ENCODE measurements at places on chromosomes 3 and 15. TPM values are rescaled to one million over a fixed set of nuclear protein-coding genes. Genes with fewer than 3 reads are reported as not detected.
A peak's percentile ranks its signal among the peaks of the same experiment; 100 is the strongest.

GRCh38 chr3:29240248-29240647 is 40.6 kb upstream of the RBMS3 start:
- no peak overlapping the region for H3K4me3 ChIP-seq
- no peaks in the 10 kb centered on the region for H3K36me3 ChIP-seq
- no peaks in the 10 kb centered on the region for H3K27me3 ChIP-seq

DNA sequence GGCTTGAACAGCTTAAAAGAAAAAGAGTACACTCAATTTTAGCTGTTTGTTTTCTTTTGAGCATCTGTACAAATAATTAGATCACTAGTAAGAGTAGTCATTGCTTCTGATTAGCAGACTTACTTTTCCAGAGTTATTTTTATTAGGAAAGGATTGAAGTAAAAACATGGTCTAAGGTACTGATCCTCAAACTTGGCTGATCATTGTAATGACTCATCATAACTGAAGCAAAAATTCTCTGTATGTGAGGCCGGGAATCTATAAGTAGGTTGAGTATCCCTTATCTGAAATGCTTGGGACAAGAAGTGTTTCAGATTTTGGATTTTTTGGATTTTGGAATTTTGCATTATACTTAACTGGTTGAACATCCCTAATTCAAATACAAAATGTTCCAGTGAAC is 12.4 kb downstream of the NMD3 start:
- no peak for DNase-seq
- H3K27ac ChIP-seq, result no peak overlapping the region
- H3K36me3 ChIP-seq, result peaks cover 25% of the 10 kb centered on the region

- peaks cover 99% of the 10 kb centered on the region for H3K27me3 ChIP-seq
- H3K4me1 ChIP-seq, result peaks cover 69% of the 10 kb centered on the region
- DNase-seq, result no peak
- no peaks in the 10 kb centered on the region for H3K36me3 ChIP-seq
- H3K27ac ChIP-seq, result no peak overlapping the region
- H3K4me3 ChIP-seq, result peak overlapping the region; percentile 40
Observed at GRCh38 chr3:147369231-147369630, 37.1 kb downstream of the ZIC4 start.

GRCh38 chr15:63440756-63441155 is 59.1 kb upstream of the CA12 start:
- no peak overlapping the region for H3K4me3 ChIP-seq
- no peak overlapping the region for H3K27ac ChIP-seq
- DNase-seq, result no peak
- H3K27me3 ChIP-seq, result no peaks in the 10 kb centered on the region

GRCh38 chr3:63089751-63090132 is 188.4 kb upstream of the SYNPR start:
- peaks cover 37% of the 10 kb centered on the region for H3K4me1 ChIP-seq
- H3K27me3 ChIP-seq, result no peaks in the 10 kb centered on the region
- no peaks in the 10 kb centered on the region for H3K36me3 ChIP-seq
- no peak for DNase-seq
- H3K4me3 ChIP-seq, result no peak overlapping the region

GRCh38 chr3:173583496-173583895 is 186.0 kb downstream of the NLGN1 start:
- peaks cover 29% of the 10 kb centered on the region for H3K4me1 ChIP-seq
- peaks cover 5% of the 10 kb centered on the region for H3K27me3 ChIP-seq
- no peak overlapping the region for H3K27ac ChIP-seq
- H3K36me3 ChIP-seq, result no peaks in the 10 kb centered on the region
- peak overlapping the region; percentile 8 for H3K4me3 ChIP-seq

DNA sequence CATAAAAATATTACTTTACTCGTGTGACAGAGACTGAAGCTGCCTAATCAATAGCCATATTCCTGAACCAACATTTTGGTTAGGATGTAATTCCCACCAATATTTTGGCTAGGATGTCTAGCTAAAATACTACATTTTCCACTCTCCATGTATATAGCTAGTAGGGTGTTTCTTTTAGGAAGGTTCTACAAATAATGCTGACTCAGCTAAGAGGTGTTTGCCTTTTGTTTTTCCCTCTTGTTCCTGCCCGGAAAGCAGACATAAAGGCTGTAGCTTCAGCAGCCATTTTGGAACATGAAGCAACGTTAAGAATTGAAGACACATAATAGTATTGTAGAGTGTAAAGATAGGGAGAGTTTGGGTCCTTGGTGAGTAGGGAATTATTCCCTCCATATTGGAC is 187.3 kb upstream of the PDZRN3 start:
- H3K27me3 ChIP-seq, result no peaks in the 10 kb centered on the region
- no peak overlapping the region for H3K27ac ChIP-seq
- no peaks in the 10 kb centered on the region for H3K36me3 ChIP-seq

DNA sequence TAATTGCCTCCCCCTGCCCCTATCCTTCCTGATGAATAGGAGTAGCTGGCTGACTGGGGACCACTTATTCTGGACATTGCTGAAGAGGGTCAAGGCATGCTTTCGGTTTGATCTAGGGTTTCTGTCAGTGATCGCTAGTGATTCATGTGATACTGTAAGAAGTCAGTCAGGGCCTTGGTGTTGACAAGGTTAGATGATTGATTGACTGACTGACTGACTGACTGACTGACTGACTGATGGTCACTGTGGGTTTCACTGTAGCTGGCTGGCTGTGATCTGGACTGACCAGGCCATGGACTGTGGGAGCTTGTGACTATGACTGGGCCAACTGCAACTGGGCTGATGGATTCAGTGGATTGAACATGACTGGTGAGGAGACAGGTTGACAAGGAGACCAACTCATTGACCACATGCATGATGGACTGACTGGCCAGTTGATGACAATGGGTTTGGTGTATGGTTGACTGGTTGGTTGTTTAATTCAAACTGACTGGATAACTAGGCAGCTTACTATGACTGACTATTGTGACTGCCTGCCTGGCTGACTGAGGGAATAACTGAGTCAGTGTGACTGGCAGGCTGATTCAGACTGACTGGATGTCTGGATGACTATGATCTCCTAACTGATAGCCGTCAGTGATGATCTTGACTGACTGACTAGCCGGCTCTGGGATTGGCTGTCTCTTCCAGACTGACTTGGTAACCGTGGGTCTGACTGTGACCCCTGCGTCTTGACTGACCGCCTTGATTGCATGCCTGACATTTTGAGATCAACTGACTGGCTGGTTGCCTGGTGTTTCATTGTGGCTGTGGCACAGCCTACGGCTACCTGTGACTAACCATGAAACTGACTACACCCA is 509.9 kb downstream of the SHQ1 start:
- H3K27ac ChIP-seq, result no peak overlapping the region
- H3K36me3 ChIP-seq, result no peaks in the 10 kb centered on the region
- H3K27me3 ChIP-seq, result no peaks in the 10 kb centered on the region

DNA sequence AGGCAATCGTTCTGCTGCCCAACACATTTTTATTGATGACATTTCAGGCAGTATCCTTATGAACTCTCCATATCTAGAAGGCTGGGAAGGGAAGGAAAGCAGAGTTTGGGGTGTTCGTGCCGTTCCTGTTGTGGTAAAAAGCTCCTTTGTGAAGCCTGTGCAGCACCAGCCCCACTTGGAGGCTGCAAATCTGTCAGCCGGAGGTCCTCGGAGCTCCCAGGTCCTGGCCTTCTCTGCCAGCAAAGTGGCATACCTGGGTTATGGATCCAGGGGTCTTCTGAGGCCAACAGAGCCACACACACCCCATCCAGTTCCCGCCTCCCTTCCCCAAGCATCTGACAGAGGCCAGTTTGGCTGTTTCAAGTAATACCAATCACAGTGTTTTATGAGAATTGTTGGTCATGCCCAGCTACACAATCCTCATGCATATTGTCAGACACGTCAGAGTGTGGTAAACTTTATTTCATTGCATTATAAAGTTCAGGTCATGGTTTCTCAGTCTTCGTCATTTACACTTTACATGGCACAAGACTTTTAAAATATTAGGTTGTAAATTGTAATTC is 15.9 kb upstream of the USP3 start:
- no peak overlapping the region for H3K4me3 ChIP-seq
- peaks cover 27% of the 10 kb centered on the region for H3K27me3 ChIP-seq
- peaks cover 15% of the 10 kb centered on the region for H3K4me1 ChIP-seq
- no peaks in the 10 kb centered on the region for H3K36me3 ChIP-seq

DNA sequence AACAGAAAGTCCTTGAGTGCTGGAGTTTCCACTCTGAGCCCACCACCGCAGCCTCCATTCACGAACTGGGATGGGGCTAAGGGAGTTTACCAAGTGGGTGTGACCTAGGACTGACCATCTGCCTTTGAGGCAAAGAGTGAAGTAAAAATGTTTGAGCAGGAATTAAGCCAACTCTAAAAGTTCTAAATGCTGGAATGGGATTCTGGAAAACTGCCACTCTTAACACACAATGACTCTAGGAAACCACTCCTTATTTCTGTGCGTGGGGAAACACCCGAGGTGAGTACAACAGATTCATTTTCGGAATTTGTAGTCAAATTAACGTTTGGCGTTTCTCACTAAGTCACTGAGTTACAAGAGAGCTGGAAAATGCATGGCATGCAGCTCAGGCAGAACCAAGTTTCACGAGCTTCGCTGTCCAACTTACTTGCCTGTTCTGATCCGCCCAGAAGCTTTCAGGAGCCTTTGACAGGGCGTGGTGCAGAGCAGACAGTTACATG is 31.6 kb downstream of the ISL2 start:
- no peak overlapping the region for H3K4me3 ChIP-seq
- H3K36me3 ChIP-seq, result no peaks in the 10 kb centered on the region
- no peak for DNase-seq

- H3K27ac ChIP-seq, result no peak overlapping the region
- peaks cover 68% of the 10 kb centered on the region for H3K27me3 ChIP-seq
- peaks cover 36% of the 10 kb centered on the region for H3K4me1 ChIP-seq
- H3K36me3 ChIP-seq, result no peaks in the 10 kb centered on the region
Observed at GRCh38 chr3:54120657-54121413, 1.5 kb upstream of the CACNA2D3 start.

GRCh38 chr3:120177151-120177550 is 82.9 kb upstream of the GSK3B start:
- no peak overlapping the region for H3K27ac ChIP-seq
- peaks cover 10% of the 10 kb centered on the region for H3K4me1 ChIP-seq
- H3K4me3 ChIP-seq, result no peak overlapping the region
- no peaks in the 10 kb centered on the region for H3K36me3 ChIP-seq
- peak; percentile 28 for DNase-seq

- H3K36me3 ChIP-seq, result no peaks in the 10 kb centered on the region
- peaks cover 19% of the 10 kb centered on the region for H3K4me1 ChIP-seq
- H3K27me3 ChIP-seq, result no peaks in the 10 kb centered on the region
- peak overlapping the region; percentile 42 for H3K4me3 ChIP-seq
- peak; percentile 76 for DNase-seq
- peak overlapping the region; percentile 89 for H3K27ac ChIP-seq
Observed at GRCh38 chr15:24848050-24848449, 106.7 kb upstream of the SNRPN start.

GRCh38 chr3:108042300-108042699 is 48.5 kb downstream of the CD47 start:
- no peak overlapping the region for H3K4me3 ChIP-seq
- peaks cover 11% of the 10 kb centered on the region for H3K4me1 ChIP-seq
- no peaks in the 10 kb centered on the region for H3K36me3 ChIP-seq
- H3K27ac ChIP-seq, result no peak overlapping the region
- H3K27me3 ChIP-seq, result no peaks in the 10 kb centered on the region

GRCh38 chr3:167228135-167228534 is 152.0 kb downstream of the ZBBX start:
- H3K27ac ChIP-seq, result no peak overlapping the region
- no peaks in the 10 kb centered on the region for H3K4me1 ChIP-seq
- H3K4me3 ChIP-seq, result no peak overlapping the region
- no peak for DNase-seq

- no peak overlapping the region for H3K4me3 ChIP-seq
- H3K4me1 ChIP-seq, result peaks cover 37% of the 10 kb centered on the region
- no peaks in the 10 kb centered on the region for H3K36me3 ChIP-seq
- DNase-seq, result no peak
- no peak overlapping the region for H3K27ac ChIP-seq
Observed at GRCh38 chr3:152309535-152310307, 41.0 kb downstream of the MBNL1 start.

DNA sequence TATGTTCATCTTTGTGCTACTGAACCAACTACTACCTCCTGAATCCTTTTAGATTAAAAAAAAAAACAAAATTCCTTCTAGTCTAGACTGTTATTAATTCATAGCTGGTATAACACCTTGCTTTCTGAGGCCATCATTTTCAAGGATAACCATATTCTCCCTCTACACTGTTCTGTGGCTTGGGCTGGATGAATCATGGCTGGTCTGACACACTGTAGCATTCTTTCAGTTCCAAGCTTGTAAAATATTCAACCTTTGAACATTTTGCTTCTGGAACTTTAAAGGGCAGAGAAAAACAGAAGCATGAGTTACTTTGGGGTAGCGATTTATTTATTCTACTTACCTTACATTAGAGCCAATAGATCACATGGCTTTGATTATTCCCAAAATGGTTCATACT is 7.6 kb downstream of the HSPBAP1 start:
- DNase-seq, result no peak
- no peak overlapping the region for H3K4me3 ChIP-seq
- no peaks in the 10 kb centered on the region for H3K4me1 ChIP-seq
- peaks cover 12% of the 10 kb centered on the region for H3K36me3 ChIP-seq

DNA sequence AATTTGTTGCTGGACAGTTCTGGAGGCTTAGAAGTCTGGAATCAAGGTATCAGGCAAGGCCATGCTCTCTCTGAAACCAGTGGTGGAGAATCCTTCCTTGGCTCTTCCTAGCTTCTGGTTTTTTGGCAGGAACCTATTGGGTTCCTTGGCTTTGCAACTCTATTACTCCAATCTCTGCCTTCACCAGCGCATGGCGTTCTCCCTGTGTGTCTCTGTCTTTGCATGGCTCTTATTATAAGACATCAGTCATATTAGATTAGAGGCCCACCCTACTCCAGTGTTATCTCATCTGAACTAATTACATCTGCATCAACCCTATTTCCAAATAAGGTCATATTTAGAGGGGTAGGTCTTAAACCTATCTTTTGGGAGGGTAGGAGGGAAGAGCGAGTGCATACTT is 358.1 kb upstream of the RARB start:
- H3K4me3 ChIP-seq, result no peak overlapping the region
- no peaks in the 10 kb centered on the region for H3K27me3 ChIP-seq
- no peak overlapping the region for H3K27ac ChIP-seq
- no peaks in the 10 kb centered on the region for H3K36me3 ChIP-seq

- H3K36me3 ChIP-seq, result no peaks in the 10 kb centered on the region
- H3K27ac ChIP-seq, result peak overlapping the region; percentile 48
- peak overlapping the region; percentile 44 for H3K4me3 ChIP-seq
- H3K27me3 ChIP-seq, result no peaks in the 10 kb centered on the region
- DNase-seq, result peak; percentile 87
Observed at GRCh38 chr3:33658991-33659848, 58.8 kb downstream of the CLASP2 start.

- no peak overlapping the region for H3K4me3 ChIP-seq
- no peak overlapping the region for H3K27ac ChIP-seq
- peaks cover 4% of the 10 kb centered on the region for H3K4me1 ChIP-seq
- H3K36me3 ChIP-seq, result no peaks in the 10 kb centered on the region
Observed at GRCh38 chr3:122576174-122576940, 1.1 kb upstream of the PARP15 start.

GRCh38 chr3:45317710-45318109 is 70.7 kb upstream of the LARS2 start:
- peaks cover 38% of the 10 kb centered on the region for H3K4me1 ChIP-seq
- H3K4me3 ChIP-seq, result no peak overlapping the region
- DNase-seq, result no peak

Gene GCSAM
- not detected for total RNA-seq

Gene ITIH1
- total RNA-seq, result not detected

Gene DUSP7
- total RNA-seq, result 14.7 TPM

Gene VIPR1
- total RNA-seq, result 13.9 TPM

Gene LEKR1
- not detected for total RNA-seq

Gene TICRR
- total RNA-seq, result 37.1 TPM

Gene XXYLT1
- 34.8 TPM for total RNA-seq

Gene CYP1A2
- not detected for total RNA-seq

Gene FBXW12
- not detected for total RNA-seq

Gene CPLX3
- total RNA-seq, result 0.66 TPM
